ENCODE measurements at places on chromosomes 2 and 18. TPM values are rescaled to one million over a fixed set of nuclear protein-coding genes. Genes with fewer than 3 reads are reported as not detected.

Gene QPCT
- 8.8 TPM for total RNA-seq

Gene CXCR1
- total RNA-seq: not detected

Gene SLC9A4
- not detected for total RNA-seq

Gene LYG1
- total RNA-seq: 0.16 TPM

Gene NT5DC4
- not detected for total RNA-seq

Gene CDC42EP3
- 2.6 TPM for total RNA-seq

Gene SCN1A
- 0.09 TPM for total RNA-seq

Gene CAPN14
- 0.16 TPM for total RNA-seq

Gene LIMS2
- 0.77 TPM for total RNA-seq

Gene APLF
- 5.9 TPM for total RNA-seq

Gene CACNB4
- total RNA-seq: 1.3 TPM

Gene IMMT
- total RNA-seq: 38.9 TPM

Gene MYCN
- not detected for total RNA-seq

Gene CCDC141
- not detected for total RNA-seq

Gene C1QL2
- not detected for total RNA-seq

Measured in bronchial smooth muscle cell (primary cell).